Activated T-cell treated with anti-CD3 and anti-CD28 coated beads, Interleukin-2, amount 50 U/mL, for 72 hours (primary cell): ENCODE measurements at places on chromosomes 2 and 18. TPM values are rescaled to one million over a fixed set of nuclear protein-coding genes. Genes with fewer than 3 reads are reported as not detected.

Gene CAD
- 64.5 TPM for total RNA-seq

Gene TMEM163
- 0.12 TPM for total RNA-seq

Gene ASTL
- total RNA-seq: 9.1 TPM

Gene MOGAT1
- total RNA-seq: not detected

Gene WIPF1
- 237 TPM for total RNA-seq

Gene CFAP65
- total RNA-seq: not detected

Gene ANKAR
- total RNA-seq: 7.5 TPM

Gene EGR4
- 2.1 TPM for total RNA-seq

Gene VAMP8
- 89.5 TPM for total RNA-seq

Gene SNORC
- 4.0 TPM for total RNA-seq

Gene MDH1B
- 0.56 TPM for total RNA-seq

Gene ELMOD3
- total RNA-seq: 23.7 TPM

Gene PSD4
- total RNA-seq: 174 TPM

Gene NEB
- total RNA-seq: 1.1 TPM

Gene EVX2
- not detected for total RNA-seq

Gene SLC5A7
- not detected for total RNA-seq

Gene SERPINB8
- total RNA-seq: 28.8 TPM

DNA sequence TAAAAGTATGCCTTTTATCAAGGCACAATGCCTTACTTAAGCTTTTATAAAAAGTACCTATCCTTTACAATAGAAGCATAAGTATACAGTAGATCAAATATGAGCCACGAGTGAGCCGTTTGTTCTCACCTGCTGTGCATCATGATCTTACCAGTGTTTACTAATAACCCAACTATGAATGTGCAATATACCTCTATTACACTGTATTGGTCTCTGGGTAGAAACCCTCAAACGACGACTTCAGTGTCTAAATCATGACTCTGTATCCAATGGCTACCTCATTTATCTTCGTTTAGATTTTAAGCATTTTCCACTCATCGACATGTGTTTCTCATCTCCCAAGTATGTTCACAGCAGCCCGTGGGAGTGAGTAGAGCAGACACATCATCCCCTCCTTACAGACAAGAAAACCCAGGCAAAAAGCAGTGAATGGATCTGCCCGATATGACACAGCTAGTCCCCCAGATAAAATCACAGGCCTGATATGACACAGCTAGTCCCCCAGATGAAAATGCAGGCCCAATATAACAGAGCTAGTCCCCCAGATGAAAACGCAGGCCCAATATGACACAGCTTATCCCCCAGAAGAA, 279.8 kb downstream of the TNS1 start:
- no peak for DNase-seq

DNA sequence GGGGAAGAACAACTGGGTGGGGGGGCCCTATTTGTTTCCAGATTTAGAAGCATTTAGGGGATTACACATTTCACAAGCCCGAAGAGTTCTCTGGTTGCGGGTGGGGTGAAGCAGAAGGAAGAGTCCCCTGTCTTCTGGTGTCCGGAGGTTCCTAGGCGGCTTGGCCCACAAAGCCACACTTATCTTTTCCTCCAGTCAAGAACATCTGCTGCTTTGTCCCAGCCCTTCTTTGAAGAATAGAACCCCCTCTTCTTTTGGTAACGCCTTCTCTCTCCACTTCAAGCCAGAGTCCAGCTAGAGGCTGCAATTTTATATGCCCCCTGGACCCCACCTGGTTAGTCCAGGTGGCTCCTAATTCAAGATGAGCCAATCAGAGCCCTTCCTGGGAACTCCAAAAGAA, 15.8 kb downstream of the BOLA3 start:
- DNase-seq: no peak

GRCh38 chr2:41717839-41718238, 330.0 kb upstream of the PKDCC start:
- no peak for DNase-seq

- no peak for DNase-seq
Measured at GRCh38 chr2:33336036-33336625, 140.3 kb upstream of the RASGRP3 start.

DNA sequence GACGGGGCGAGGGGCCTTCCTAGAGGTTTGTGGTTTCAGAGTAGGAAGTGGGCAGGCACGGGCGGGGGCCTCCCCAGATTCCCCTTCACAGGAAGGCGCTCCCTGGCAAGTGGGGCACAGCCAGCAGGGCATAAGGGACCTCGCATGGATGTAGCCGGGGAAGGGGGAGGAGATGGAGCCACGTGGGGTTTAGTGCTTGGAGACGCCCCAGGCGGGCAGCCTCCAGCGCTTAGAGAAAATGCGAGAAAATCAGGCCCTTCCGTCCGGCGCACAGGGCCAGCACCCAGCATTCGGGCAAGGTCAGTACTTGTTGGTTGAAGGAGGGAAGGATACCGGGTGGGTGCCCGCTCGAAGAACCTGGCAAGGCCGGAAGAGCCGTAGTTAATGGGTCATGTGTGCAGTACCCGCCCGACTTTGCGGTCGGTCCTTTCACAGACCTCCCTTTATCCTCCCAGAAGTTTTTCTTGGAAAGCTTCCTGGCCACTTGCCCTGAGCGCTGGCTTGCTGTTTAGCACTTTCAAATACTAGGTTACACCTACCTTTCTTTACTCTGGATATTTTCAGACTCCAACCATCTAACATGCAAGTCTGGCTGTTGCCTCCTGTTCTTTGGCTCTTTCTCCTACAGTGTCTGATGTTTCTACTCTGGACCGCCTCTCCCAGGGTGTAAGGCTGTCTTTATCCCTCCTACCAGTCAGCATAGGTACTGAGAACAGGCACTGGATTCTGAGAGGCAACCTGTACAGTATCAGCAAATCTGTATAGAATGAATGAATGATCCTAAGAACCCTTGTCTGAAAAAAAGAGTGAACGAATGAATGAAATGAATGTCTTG, 78.1 kb downstream of the CIB4 start:
- no peak for DNase-seq

DNA sequence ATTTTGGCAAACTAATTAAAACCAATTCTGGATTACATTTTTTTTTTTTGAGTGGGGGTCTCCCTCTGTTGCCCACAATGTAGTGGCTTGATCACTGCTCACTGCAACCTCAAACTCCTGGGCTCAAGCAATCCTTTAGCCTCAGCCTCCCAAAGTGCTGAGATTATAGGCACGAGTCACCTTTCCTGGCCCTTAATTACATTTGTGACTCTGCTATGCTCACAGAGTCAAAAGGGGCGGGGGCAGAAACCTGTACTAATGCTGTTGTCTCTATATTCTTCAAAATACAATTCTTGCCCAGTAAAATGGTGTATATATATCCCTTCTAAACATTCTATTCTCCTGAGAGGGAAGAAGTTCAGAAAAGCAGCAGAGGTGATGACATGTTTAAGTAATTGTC, 23.2 kb downstream of the PRKD3 start:
- DNase-seq: no peak

GRCh38 chr18:12531749-12532148, 124.0 kb downstream of the PRELID3A start:
- no peak for DNase-seq

- DNase-seq: no peak
Measured at GRCh38 chr2:26049641-26050040, 15.8 kb downstream of the RAB10 start.

DNA sequence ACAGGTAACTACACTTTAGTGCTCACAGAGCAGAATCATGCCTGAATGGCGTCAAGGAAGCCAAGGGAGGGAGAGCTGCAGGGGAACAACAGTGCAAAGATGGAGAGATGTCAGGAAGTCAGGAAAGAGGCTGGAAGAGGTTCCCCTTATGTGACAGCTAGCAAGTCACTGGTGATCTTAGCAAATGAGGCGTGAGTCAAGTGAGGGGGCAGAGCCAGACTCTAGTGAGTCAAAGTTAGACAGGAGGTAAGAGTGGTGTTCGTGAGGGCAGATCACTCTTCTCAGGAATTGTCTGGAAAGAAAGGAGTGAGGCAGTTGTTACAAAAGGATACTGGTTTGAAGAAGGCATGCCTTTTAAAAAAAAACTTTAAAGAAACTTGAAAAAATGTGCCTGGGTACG, 87.1 kb downstream of the MEP1B start:
- no peak for DNase-seq

GRCh38 chr2:10900216-10901109, 11.3 kb upstream of the KCNF1 start:
- no peak for DNase-seq

- DNase-seq: no peak
Measured at GRCh38 chr18:3867236-3867635, 417.3 kb downstream of the TGIF1 start.

DNA sequence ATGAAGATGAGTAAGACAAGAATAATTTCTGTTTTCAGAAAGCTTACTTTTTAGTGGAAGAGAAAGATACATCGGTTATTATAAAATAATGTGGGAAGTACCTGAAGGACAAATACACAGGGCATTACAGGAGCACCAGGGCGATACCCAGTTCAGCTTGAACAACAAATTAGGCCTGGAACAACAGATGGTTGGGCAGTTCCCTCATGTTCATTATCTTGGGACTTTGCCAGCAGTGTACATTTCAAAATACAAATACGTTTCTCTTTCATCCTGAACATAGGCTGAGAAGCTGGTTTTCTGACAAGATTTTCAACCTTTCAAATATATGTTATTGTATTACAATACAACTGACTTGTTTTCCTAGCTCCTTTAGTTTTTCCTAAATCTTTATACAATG, 79.6 kb downstream of the TGIF1 start:
- no peak for DNase-seq

GRCh38 chr2:198129609-198130008, 325.2 kb downstream of the PLCL1 start:
- DNase-seq: no peak

GRCh38 chr2:224202281-224202865, 163.3 kb upstream of the SERPINE2 start:
- no peak for DNase-seq

DNA sequence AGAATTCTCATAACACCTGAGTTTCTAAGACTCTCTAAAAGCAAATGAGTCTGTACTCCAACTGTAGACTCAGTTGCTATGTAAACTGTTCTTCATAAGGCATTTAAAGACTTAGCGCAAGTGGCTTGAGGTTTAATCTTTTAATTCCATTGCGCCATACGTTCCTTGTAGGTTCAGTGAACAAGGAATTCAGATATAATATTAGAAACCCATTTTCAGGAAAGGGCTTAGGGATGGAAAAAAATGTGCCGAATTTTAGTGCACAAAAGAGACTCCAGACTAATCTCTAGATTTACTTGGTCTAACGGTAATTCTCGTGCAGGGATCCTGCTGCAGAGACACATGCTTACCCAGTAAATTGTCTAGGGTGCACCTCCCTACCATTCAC, 268.9 kb upstream of the TANK start:
- no peak for DNase-seq

DNA sequence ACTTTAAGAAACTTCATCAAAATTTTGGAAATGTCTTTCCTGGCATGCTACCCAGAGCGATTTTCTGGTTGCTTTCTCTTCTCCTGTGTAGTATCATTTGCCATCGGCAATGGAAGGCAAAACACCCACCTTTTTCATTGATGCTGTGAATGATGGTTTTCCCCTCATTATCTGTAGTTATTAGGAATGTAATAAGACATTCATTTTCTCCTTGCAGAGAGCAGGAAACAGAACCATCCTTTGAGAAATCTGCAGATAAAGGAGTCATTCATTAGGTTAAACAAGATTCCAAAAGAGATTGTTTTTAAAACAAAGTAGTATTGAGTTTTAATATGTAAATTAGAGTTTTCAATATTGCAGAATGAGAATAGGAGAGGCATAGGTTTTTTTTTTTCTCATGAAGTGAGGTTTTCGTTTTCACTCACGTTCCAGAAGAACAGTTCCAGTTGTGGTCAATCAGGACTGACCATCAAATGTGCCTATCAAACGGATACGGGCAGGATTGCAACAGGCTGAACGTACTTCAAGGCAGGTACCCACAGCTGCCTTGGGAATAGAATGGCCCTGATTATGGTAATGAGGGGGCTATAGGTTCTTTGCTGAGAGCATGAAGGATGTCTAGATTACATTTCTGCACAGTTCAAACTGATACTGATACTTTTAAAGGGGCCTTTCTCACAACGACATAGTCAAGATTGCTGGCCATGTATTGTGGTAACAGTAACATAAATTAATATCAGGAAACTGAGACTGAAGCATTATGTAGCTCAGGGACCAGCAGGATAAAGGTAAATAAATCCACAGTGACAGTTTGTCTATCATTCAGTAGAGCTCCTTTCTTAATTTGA, 49.8 kb upstream of the PLA2R1 start:
- DNase-seq: no peak

- no peak for DNase-seq
Measured at GRCh38 chr2:5751873-5752482, 59.8 kb downstream of the SOX11 start.

GRCh38 chr2:88574445-88574844, 52.8 kb downstream of the EIF2AK3 start:
- no peak for DNase-seq

DNA sequence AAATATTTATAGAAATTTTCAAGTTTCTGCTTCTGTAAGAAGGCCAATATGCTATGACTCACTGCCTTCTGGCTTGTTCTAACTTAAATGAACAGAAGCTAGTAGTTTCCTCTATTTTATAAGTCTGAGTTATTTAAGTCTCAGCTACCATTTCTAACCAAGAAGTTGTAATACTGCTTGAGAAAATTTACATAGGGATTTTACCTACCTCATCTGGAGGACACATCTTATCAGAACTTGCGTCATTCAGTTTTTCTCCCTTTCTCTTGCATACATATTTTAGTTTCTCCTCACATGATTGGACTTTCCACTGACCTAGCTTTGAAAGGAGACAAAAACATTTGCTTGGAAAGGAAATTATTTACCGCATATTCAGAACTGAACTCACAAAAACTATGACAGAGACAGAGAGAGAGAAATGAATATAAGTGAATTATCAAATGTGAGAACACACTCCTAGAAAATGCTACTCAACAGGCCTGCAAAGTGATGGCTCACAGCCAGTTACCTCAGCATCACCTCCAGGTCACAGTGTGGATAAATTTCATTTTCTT, 81.1 kb upstream of the CD302 start:
- peak; percentile 58 for DNase-seq

- DNase-seq: no peak
Measured at GRCh38 chr2:85230679-85231467, 96.9 kb downstream of the TGOLN2 start.

GRCh38 chr2:108866041-108866440, 79.5 kb downstream of the CCDC138 start:
- DNase-seq: no peak

DNA sequence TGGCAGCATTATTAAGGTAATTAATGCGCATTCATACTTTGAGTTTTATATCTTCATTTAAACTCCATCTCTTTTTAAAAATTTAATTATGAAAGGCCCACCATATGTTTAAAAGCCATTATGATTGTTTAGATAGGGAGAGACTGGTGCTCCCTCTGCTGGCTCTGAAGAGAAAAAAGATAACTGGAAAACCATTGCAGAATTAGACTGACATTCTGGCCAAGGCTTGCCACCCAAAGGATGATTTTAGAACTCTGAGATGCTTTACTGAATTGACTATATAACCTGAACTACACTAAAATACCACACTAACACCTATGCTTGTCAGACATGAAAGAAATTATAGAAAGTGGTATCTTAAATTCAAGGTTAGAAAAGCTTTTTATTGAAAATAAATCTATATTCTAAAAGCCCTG, 127.6 kb upstream of the SPOPL start:
- no peak for DNase-seq

- no peak for DNase-seq
Measured at GRCh38 chr2:26477911-26478253, at the start of gene OTOF. OTOF (minus strand) TSS chr2:26478124.
